ENCODE measurements at places on chromosomes 6 and 20.

- no peak for DNase-seq
These were observed 5.8 kb upstream of the ID4 start for GRCh38 chr6:19831358-19831757.

DNA sequence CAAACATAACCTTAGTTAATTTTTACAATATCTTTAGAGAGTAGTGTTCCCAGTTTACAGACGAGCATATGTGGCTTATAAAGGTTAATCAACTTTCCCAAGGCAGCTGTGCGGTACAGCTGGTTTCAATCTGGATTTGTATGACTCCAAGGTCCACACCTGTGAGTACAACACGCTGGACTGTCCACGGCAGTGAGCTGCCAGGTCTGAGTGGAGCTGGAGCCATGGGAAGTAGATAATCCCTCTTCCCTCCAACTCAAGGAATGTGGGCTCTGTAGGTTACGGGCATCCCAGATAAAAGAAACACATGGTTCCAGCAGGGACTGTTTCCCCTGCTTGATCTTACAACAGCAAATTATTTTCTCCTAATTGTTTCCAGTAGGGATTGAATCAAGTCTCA lies 102.2 kb downstream of the SOD2 start:
- DNase-seq, result no peak

- no peak for DNase-seq
These were observed 5.4 kb downstream of the BMP6 start for GRCh38 chr6:7731294-7731693.

GRCh38 chr6:3789896-3790558 lies 38.5 kb upstream of the PXDC1 start:
- DNase-seq, result no peak

GRCh38 chr6:42791706-42792320 lies 10.0 kb downstream of the BICRAL start:
- no peak for DNase-seq

All from mesendoderm (in vitro differentiated cells).